ENCODE measurements at places on chromosomes 7 and 10. TPM values are rescaled to one million over a fixed set of nuclear protein-coding genes. Genes with fewer than 3 reads are reported as not detected.

GRCh38 chr10:8026349-8027259, 27.9 kb upstream of the GATA3 start:
- no peak for DNase-seq

DNA sequence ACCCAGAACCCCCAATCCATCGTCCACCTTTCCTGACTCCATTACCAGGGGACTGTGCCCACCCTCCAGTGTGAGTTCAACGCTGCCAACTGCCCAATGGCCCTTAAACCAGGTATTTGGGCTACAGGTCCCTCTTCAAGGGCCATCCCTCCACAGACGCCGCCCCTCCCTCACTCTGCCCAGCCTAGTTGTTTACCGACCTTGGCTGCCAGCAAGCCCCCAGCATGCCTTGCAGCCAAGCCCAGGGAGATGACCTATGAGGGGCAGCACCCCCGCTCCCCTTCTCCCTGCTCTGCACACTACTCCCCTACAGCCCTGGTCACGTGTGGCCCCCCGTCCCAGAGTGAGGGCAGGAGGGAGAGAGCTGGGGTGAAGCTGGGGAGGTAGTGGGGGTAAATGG, 147.3 kb downstream of the GRID1 start:
- no peak for DNase-seq

The MBL2 gene
- total RNA-seq = not detected

DNA sequence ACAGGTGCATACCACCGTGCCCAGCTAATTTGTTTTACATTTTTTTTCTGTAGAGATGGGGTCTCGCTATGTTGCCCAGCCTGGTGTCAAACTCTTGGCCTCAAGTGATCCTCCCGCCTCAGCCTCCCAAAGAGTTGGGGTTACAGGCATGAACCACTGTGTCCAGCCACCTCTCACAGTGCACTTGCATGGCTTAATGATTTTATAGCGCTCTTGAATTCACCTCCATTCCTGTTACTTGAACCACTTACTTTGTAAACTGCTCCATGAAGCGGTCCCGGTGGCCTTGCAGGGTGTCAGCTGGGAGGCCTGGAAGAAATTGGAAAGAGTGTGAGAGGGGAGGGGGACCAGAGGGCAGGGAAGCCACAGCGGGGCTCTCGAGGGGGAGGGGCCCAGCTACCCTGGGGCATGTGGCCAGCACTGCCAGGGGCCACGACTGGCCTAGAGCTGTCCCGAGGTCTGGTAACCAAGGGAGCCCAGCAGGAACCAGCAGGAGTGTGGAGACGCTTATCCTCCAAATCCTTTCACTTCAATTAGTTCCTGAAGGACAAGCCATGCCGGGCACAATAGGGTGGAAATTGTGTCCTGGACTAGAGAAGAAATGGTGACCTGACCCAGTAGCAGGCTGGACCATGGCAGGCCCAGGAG, 76.0 kb downstream of the SPDYE5 start:
- DNase-seq = no peak

The CAV2 gene
- total RNA-seq = not detected

The NKX1-2 gene
- not detected for total RNA-seq

DNA sequence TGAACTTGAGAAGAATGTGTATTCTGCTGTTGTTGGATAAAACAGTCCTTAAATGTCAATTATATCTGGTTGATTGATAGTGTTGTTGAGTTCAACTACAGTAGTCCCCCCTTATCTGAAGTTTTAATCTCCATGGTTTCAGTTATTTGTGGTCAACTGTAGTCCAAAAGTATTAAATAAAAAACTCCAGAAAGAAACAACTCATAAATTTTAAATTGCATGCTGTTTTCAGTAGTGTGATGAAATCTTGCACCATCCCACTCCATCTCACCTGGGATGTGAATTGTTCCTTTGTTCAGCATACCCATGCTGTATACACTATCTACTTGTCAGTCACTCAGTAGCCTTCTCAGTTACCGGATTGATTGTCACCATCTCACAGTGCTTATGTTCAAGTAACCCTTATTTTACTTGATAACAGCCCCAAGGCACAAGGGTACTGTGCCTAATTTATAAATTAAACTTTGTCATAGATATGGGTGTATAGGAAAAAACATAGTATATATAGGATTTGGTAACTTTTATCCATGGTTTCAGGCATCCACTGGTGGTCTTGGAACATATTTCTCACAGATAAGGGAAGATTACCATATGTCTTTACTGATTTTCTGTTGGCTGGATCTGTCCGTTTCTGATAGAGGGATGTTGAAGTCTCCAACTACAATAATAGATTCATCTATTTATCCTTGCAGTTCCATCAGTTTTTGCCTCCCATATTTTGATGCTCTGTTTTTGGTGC, 57.1 kb downstream of the AOAH start:
- no peak for DNase-seq

- DNase-seq = no peak
Measured at GRCh38 chr10:124534231-124534798, 72.7 kb downstream of the LHPP start.

The MAGI2 gene
- 0.11 TPM for total RNA-seq

The EPHA1 gene
- total RNA-seq = 0.34 TPM

DNA sequence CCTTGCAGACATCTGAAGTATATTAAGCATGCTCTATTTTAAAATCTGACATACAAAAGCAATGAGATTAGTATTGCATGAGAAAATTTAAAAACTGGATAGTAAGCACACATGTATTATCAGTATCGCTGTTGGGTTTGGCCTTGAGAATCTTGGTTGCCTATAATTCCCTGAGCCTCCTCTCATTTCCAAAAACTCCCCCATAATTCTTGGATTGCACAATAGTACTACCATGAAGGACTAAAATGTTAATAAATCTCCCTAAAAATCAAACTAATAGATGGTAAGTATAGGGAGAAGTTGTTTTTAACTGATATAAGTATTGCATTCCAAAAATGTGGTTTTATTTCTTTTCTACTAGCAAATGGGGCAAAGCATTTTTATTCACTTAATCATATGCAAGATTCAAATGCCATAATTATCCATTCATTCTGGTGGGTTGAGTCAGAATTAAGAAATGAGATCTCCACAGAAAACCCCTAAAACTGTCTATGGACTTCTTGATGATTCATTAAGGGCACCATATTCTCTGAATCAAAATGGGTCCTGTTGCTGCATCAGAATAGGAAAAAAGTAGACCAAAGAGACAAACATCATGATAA, 10.3 kb upstream of the VIM start:
- DNase-seq = no peak

DNA sequence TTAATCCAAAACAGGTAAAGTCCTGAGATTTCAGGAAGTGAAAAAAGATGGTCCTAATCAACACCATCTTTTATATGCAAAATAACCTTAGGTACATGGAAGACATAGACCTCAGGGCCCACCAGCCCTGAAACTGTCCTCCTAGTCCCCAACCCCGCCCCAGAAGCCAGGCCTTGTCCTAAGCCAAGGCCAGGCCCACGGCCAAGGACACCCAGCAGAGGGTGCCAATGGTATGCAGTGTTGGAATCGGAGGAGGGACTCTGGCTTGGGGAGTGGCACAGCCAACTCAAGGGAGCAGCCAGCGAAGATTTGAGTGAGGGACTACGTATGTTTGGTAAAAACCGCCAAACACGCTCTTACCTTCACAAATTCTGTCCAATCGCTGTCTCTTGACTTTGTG, 96.7 kb downstream of the ZRANB1 start:
- no peak for DNase-seq

All from activated T-helper 2 cell treated with anti-CD3 and anti-CD28 coated beads, Interferon-gamma antibody, Interleukin-2, Interleukin-4, amounts not matched to agents 10 μg/mL and 5 μg/mL and 100 μg/mL, durations not matched to agents 14 hours and 24 hours and 36 hours (primary cell).